DND-41 (cell line): ENCODE measurements at places on chromosomes 3 and 15.

- no peak for DNase-seq
Observed at GRCh38 chr3:55934771-55935170, 447.7 kb upstream of the WNT5A start.

- no peak for DNase-seq
Observed at GRCh38 chr3:79846148-79846933, 78.5 kb upstream of the ROBO1 start.

DNA sequence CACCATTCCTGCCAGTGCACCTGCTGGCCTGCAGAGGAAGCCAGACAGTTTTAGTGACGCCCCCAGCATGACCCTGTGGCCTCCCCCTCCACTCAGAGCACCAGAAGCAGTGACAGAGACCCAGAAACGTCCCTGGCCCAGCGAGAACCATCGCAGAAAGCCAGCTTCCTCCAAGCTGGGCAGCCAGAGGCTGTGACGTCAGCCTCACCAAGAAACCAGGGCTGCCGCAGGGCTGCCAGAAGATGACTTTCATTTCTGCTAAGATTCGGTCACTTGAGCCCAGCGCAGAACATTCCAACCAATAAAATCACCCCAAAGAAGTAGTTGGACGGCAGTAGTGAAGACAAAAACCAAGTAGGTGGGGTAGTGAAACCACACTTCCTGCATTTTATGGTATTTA, 29.6 kb upstream of the RPL32 start:
- DNase-seq = no peak

- DNase-seq = no peak
Observed at GRCh38 chr15:89137926-89138325, 49.7 kb downstream of the ABHD2 start.

DNA sequence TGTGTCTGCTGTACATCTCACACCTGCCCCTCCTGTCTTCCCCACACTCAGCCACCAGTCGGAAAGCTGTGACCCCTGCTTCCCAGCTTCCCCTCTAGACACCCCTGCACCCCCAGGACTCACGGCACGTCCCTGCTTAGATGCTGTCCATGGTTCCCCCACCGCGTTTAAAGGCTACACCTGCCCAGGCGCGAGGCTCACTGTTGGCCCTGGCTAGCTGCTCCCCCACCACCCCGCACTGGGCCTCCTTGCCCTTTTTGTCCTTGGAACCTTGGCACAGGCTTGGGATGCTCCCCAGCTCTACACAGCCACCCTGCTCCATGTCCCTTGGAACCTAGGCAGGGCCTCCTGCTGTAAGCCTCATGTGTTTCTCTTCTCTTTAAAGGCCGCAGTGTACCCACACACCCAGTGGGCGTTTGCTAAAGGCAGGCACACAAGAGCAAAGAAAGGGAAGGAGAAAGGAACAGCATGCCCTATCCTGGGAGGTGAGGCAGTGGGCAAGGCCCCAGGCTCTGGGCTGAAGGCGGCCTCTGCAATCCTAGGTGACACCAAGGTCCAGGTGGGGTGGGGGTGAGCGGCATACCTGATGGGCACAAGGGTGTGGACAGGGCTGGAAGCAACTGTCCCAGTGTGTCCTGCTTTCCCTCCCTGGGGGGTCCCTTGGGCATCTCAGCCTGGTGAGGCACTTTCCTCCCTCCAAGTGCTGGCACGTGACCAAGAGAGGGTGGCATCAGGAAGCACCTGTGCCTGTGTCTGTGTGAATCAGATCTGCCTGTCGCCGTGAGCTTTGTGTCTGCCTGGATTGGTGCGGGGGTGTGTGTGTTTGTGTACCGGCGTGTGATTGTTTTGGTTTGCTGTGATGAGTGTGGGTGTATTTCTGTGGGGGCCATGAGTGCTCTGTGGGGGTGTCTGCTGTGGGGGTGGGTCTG, 54.4 kb downstream of the TPRA1 start:
- peak; percentile 15 for DNase-seq

DNA sequence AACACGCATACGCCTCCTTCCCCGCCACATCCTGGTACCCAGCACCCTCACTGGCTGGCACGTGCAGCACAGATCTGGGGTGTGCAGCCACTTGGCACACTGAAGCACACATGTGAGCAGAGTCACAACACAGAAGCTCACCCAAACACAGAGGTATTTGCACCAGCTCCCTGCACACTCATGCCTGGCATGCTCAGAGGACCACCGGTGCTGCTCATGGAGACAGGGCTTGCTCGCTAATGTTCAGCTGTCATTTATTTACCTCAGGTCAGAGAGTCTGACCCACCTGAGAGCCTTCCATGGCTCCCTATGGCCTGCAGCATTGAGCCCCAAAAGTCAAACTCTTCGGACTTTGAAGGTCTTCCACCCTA, 70.4 kb downstream of the ADAMTS7 start:
- DNase-seq = no peak
